ENCODE measurements at places on chromosomes 16 and 17.

GRCh38 chr16:55081622-55082590, 151.2 kb downstream of the IRX5 start:
- no peak for DNase-seq

- DNase-seq, result no peak
These were observed 137.5 kb downstream of the CCDC182 start for GRCh38 chr17:57607553-57608120.

- DNase-seq, result no peak
These were observed 6.2 kb upstream of the KANSL1 start for GRCh38 chr17:46199379-46199778.

GRCh38 chr16:86874141-86874540, 295.8 kb downstream of the FOXL1 start:
- no peak for DNase-seq

DNA sequence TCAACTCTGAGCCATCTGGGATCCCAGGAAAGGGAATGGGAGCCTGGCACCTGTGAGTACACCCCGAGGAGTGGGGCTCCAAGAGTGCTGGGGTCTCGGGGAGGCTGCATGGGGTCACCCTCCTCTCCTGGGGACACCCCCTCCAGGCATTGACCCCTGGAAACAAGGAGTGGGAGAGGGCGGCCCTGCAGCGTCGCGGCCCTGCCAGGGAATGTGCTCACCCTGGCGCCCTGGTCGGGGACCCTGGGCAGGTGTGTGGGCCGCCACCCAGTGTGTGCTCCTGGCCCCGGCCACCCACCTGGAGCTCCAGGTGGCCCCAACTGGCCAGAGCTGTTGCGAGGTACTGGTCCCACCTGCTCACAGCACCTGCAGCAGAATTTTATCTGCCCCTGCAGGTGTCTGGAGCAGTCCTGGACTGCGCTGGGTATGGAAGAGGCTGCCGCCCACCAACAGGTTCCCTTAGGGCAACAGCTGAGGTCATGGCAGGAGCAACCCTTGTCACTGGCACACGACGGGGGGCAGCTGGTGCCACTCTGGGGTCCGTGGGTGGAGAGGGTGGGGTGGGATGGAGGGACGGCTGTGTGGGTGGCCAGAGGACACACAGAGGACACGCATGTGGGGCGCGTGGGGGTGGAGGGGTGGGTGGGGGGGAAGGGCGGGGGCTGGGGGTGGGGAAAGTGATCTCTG, 5.4 kb upstream of the PABPN1L start:
- no peak for DNase-seq

DNA sequence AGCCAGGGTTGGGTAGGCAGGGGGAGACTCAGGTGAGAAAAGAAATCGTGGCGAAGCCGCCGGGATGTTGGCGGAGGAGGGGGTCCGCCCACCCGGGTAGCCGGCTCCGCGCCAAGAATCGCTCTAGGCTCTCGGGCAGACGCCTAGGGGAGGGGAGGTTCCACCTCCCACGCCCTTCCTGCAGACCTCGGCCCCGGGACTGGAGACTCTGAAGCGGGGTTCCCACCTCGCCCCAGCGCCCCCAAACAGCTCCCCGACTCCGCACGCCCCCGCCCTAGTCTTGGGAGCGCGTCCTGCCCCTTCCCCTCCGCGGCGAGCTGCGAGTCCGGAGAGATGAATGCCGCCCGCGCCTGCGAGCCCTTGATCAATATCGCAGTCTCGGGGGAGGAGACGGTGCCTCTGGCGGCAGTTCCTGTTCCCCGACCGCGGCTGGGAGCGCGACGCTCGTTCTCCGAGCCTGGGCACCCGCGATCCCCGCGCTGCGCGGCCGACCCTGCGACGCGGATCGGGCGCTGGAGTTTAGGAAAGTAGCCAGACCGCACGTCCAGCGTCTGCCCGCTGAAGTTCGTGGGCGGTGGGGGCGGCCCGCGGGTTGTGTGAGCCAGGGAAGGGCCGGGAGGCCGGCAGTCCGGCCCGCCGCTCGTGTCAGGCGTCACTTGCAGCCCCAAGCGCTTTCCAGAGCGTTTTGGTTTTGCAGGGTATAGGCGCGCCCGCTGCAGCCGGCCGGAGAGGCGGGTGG, 790 bp downstream of the CRHR1 start:
- peak; percentile 18 for DNase-seq

- no peak for DNase-seq
These were observed 98.5 kb downstream of the METRNL start for GRCh38 chr17:83177611-83178532.

- DNase-seq, result no peak
These were observed 120.7 kb downstream of the LYRM1 start for GRCh38 chr16:21021316-21021715.

DNA sequence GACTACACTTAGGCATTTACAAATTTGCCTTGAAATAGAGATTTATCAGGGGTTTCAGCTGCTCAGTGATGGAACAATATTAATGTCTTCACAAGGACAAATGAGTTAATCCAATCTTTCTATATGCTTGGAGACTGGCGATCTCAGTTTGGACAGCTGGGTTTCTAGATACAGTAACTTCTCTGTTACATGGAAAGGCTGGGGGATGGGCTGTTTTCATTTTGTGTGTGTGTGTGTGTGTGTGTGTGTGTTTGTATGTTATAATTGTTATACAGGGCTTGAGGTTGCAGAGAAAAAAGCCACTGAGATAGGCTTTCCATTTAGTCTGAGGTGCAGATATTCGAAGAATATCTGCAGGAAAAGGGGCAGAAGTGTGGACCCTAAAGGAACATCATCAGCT, 359.3 kb upstream of the SALL1 start:
- DNase-seq, result no peak

DNA sequence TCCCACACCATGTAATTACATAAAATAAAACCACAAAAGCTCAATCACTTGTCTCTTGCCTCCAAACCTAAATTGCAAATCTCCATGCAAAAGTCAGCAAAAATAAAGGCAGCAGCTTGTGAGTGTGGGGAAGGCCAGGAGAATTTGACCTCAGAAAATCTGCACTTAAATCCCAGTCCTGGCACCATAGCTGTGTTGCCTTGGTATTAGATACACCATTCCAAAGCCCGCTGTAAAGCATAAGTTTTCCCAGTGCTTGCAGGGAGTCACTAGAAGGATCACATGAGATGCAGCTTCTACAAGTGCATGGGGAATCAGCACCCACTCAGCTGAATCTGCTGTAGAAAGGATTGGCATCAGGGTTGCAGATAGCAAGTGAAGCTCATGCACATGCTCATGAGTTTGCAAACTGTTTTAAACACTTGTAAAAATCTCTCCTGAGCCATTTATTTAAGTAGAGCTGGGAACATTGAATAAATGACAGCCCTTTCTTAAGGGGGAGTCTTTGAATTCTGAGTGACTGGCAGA, 495.0 kb upstream of the HSBP1 start:
- DNase-seq, result no peak

DNA sequence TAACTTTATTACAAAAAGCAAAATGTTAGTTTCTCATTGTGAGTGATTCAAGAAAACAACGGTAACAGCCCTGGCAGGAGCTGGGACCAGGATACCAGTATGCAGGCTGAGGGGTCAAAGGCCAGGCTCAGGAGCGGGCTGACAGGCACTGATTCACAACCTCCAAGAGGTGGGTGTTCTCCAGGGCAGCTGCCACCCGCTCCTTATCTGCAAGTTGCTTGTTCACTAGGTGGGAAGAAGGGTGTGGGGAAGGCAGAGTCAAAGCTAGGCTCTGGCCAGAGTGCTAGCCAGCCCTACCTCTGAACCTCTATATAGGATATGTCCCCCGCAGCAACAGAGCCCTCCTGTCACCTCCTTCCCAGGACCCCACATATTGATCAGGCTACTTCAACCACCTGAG, 2.1 kb downstream of the CIAO2B start:
- DNase-seq, result no peak

DNA sequence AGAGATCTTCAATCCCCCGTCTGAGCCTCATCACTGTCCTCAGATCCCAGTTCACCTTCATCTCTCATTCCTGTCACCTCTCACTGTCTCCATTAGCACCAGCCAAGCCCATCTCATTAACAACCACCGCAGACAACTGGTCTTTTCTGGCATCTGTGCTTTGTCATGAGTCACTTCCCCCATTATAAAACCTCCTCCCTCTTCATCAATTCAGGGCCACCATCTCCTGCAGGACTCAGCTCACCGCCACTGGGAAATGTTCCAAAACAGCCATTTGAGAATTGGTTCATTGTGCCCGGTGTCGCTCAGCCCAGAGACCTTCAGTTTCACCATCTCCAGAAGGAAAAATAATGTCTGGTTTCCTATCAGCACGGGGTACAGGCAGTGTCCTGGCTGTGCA, 56.9 kb upstream of the TEKT3 start:
- DNase-seq, result no peak

GRCh38 chr17:79866791-79867518, 27.7 kb upstream of the CBX4 start:
- DNase-seq, result no peak

- DNase-seq, result peak; percentile 57
These were observed 28.5 kb upstream of the SLC7A5 start for GRCh38 chr16:87897521-87898505.

DNA sequence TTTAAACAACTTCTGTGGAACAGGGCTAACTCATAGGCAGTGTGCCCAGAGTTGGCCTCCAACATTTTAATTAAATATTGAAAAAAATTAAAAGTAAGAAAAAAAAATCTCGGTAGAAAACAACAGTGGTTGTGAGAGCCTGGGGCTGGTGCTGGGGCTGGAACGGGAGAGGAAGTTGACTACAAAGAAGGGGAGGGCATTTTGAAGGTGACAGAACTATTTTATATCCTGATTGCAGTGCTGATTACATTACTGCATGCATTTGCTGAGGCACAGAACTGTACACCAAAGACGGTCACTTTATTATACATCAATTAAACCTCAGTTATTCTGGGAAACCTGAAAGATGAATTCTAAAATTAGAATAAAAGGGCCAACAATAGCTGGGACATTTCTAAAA, 142.5 kb downstream of the PARN start:
- no peak for DNase-seq

GRCh38 chr17:35752471-35752870, 568 bp downstream of the GAS2L2 start:
- DNase-seq, result no peak

- no peak for DNase-seq
These were observed at the start of gene BCO1 for GRCh38 chr16:81238296-81239011. Gene BCO1, plus strand, starts transcription at chr16:81238689. Its CDS starts 220 bp downstream, at chr16:81238909.

- DNase-seq, result no peak
These were observed 458 bp downstream of the SLC12A4 start for GRCh38 chr16:67967958-67968399.

- no peak for DNase-seq
These were observed 61.8 kb upstream of the MED9 start for GRCh38 chr17:17415006-17415405.

GRCh38 chr17:29483503-29483902, 83.3 kb downstream of the ABHD15 start:
- no peak for DNase-seq

DNA sequence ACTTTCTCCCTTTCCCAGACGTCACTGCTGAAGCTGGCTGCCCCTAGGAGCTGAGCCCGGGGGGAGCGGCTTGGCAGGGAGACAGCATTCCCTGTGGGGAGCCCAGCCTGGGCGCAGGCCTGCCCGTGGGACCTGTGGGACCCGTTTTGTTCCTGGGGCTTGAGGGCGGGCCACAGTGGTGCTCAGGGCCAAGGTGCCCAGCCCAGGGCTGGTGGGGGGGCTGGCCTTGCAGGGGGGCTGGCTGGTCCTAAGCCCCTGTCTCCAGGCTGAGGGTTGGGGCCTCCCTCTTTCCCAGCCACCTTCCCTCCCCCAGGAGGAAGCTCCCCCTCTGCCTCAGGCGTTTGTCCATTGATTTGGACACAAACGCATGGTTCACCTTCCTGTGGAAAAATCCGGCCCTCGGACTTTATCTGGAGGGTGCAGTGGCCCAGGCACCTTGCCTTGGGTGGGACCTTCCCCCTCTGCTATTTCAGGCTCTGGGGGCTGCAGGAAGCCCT, 4.4 kb downstream of the NHERF2 start:
- DNase-seq, result no peak

- DNase-seq, result no peak
These were observed 1.7 kb upstream of the CES5A start for GRCh38 chr16:55876854-55877253.

DNA sequence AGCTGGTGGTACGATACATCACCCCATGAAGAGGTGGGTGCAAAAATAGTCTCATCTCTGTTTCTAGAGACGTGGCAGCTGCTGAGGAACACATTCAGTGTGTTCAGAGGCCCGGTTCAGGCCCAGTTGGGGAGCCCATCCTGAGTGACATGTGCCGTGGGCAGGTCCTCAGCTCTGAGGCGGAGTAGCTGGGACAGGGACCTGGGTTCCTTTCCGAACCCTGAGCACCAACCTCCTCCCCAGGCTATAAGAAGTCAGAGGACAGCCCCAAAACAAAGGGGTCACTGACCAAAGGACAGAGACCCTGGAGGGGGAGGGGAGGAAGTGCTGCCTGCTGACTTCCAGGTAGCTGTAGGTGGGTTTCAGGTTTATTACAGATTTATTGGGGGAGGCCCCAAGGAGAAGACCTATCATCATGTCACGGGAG, 5.1 kb downstream of the LDHD start:
- no peak for DNase-seq

DNA sequence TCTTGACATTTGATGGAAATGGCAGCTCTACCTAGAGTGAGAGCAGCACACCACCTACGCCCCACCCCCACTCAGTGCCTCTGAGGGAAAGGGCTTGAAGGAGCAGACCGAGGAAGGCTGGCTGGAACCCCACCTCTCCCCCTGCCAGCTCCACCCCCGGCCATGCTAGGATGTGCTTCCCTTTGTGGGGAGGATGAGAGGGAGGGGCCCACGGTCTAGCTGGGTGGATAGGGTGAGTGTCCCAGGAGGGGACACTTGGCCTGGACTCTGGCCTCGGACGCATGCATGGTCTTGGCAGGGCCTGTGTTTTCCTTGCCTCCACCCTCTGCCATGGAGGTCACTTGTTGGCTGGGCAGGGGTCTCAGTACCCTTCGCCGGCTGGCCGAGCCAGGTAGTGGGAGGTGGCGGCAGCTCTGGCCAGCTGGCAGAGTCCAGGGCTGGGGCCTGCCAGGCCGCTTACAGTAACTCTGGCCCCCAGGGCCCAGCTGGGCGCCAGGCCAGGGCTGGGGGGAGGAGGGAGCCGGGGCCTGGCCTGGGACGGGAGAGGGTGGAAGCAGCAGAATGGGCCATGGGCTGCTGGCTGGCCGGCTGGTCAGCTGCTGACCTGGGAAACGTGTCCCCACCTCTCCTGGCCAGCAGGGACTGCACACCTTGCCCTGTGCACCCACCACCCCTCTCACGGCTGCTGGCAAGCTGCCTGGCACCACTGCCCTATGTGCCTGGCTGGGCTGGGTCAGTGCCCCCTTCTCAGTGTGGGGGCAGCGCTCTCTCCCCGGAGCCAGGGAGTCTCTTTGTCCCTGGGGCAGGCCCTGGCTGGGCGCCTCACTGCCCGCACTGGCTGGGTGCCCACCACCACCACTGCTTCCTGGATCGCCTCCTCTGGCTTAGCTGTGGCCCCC, 23.0 kb downstream of the RARA start:
- no peak for DNase-seq

- DNase-seq, result no peak
These were observed 30.1 kb downstream of the IKZF3 start for GRCh38 chr17:39834017-39834416.

GRCh38 chr17:9057310-9057709, 36.0 kb downstream of the NTN1 start:
- no peak for DNase-seq

- no peak for DNase-seq
These were observed 40.8 kb downstream of the YPEL2 start for GRCh38 chr17:59372138-59372751.

GRCh38 chr17:1223662-1224061, 43.9 kb upstream of the ABR start:
- DNase-seq, result no peak

- no peak for DNase-seq
These were observed 201.5 kb upstream of the N4BP1 start for GRCh38 chr16:48811478-48811877.

- no peak for DNase-seq
These were observed 401.3 kb downstream of the ZFHX3 start for GRCh38 chr16:72646615-72647014.

Data from activated gamma-delta T cell treated with Interleukin-2 at 50 U/mL for 16 hours (primary cell).